Activated CD4-positive, alpha-beta T cell treated with anti-CD3 and anti-CD28 coated beads, Interleukin-2, amount 10 ng/mL, durations not matched to agents 7 days and 5 days (primary cell): ENCODE measurements at places on chromosomes 2 and 18.

DNA sequence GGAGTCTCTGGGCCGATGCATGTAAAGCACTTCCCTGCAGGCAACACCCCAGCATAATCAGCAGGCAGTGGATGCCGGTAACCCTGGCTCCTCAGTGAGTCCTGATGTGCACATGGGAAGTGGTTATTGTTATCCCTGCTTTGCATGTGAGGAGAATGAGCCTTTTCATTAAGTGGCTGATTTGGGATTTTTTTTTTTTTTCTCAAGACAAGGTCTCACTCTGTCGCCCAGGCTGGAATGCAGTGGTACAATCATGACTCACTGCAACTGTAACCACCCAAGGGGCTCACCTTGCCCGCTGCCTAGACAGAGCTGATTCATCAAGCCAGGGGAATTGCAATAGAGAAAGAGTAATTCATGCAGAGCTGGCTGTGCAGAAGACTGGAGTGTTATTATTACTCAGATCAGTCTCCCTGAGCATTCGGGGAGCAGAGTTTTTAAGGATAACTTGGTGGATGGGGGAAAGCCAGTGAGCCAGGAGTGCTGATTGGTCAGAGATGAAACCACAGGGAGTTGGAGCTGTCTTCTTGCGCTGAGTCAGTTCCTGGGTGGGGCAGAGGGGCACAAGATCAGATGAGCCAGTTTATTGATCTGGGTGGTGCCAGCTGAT, 95.4 kb downstream of the SOCS6 start:
- DNase-seq, result no peak

GRCh38 chr2:102005989-102006885, 14.5 kb downstream of the IL1R2 start:
- peak; percentile 47 for DNase-seq

DNA sequence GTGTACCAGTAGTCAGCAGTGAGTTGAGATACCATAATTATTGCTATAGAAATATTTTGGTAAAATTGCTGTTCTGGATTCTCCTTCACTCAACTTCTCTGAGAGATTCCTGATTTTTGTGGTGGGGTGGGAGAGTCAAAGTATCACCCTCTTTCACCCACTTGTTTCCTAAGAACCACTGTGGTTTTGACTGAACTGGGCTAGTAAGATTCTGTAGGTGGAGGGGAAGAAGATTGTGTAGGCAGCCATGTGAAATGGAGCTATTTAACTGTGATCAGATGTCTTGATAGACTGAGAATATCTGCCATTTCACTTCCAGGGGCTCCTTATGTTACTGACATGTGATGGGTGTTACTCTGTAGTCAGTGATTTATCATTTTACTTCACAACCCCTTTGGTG, 45.3 kb downstream of the BIRC6 start:
- no peak for DNase-seq

DNA sequence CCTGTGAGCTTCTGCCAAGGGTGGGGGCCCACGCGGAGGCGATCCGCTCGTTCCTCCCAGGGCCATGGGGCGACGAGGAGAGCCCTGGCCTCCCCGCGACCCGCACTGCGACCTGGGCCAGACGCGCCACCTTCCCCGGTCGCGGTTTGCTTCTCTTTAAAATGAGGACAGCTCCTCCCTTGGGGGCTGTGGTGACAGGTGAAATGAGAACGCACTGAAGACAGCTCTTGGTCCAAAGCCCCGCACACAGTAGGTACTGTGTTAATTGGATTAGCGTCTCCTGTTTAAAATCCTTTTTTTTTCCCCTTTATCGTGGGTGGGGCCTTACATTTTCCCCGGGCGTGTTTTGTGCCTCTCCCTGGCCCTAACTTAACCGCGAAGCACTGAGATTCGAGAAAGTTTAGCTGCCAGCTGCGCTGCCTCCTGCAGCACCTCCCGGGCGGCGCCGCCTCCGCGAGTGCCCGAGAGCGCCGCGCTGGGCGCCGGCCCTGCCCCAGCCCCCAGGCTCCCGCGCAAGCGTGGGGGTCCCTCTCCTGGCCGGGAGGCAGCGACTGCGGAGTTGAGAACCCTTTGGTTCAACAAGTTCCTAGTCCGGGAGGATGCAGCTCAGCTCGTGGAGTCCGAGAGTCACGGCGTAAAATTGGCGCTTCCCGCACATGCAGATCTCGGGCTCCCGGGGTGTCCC, 1.1 kb downstream of the HPCAL1 start:
- DNase-seq, result peak; percentile 60

DNA sequence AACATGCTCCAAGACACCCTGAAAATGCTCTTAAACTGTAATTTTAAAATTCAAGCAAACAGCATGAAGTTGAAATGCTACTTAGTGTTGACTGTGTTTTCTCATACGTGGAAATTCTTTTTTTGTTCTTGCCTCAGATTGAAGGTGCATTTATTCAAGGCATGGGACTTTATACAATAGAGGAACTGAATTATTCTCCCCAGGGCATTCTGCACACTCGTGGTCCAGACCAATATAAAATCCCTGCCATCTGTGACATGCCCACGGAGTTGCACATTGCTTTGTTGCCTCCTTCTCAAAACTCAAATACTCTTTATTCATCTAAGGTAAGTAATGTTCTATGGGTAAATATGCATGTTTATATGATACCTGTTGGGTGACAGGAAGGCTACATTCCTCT, 82.7 kb downstream of the AOX1 start:
- DNase-seq, result no peak

- DNase-seq, result no peak
Observed at GRCh38 chr2:550860-551567, 126.2 kb downstream of the TMEM18 start.

DNA sequence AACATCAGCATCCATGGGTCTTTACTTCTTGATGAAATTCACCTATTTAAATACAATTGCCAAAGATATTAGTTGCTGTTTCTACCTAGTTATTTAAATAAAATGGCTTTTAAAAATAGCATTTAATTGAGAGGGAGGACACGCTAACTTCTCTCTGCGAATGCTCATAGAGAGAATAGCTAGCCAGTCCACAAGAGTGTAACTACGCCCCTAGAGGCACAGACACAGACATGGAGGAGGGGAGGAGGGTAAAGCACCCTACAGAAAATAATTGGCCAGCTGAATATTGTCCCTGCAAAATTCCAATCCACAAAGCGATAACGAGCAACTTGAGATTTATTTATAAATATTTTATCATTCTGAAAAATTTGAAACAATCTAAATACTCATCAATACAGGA, 97.0 kb upstream of the PAPOLG start:
- DNase-seq, result no peak

DNA sequence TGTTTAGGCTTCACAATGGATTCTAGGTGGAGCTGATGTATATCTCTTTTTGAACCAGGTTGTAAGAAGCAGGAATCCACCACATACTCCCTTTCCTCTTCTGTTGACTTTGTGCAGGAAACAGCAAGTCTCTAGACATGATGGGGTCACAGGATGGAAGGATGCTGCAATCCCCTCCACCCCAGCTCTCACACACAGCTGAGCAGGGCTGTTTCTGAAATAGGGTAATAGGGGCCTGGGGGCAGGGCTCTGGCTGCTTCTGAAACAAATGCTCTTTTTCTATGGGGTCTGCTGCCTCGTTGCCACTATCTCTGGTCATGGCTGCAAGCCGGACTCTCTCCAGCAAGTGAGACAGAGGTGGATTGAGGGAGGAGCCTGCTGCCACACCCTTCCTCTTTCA, 148.9 kb downstream of the SOX11 start:
- no peak for DNase-seq

- no peak for DNase-seq
Observed at GRCh38 chr2:41475959-41476358, 571.9 kb upstream of the PKDCC start.

- no peak for DNase-seq
Observed at GRCh38 chr2:159926695-159927094, 128.7 kb upstream of the CD302 start.

GRCh38 chr2:6823111-6823510, 42.6 kb downstream of the CMPK2 start:
- no peak for DNase-seq

DNA sequence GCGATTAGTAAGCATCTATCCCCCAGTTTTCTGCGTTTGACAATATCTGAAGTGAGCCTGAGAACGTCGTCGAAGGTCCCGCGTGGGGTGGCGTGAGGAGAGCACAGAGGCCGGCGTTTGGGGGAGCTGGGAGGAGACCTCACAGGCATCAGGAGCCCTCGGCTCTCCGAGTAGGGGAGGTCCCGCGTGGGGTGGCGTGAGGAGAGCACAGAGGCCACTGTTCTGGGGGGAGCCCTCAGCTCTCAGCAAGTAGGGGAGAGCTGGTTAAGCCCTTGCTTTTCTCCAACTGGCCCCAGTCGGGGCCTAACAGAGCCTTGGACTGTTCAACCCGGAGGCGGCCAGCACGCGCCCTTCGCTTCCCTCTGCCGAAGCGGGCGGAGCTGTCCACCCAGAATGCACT, 134.3 kb downstream of the NFATC1 start:
- no peak for DNase-seq

DNA sequence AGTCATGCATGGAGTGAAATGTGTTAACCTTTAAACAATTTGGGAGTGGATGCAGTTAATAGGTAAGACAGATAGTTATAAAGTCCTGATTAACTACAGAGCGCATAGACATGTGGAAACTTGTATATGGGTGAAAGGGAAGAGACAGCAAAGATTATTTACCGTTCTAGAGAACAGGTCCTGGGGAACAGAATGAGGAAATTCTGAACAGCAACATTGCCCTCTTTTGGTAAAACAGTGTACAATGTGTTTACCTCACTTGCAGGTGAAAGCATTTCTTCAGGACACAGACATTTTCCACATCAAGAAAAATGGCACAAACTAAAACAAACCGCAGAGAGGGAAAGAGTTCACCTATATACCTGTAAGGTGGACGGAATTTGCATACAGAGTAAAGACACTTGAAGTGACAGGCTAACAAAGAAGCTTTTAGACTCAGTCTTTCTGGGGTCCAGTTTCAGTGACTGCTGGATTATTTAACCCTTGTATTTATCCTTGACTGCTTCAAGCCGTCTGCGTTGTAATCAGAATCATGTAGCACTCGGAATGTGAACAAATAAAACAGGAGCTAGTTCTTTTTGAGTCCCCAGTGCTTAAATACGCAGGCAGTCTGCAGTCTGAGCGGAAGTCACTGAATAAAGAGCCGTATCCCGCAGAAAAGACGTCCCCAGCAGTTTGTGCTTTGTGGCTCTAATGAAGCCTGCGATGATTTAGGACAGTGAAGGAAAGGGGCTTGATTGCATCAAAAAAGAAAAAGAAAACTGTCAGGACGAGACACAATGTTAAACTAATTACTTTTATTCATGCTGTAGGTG, 364.8 kb upstream of the GALNT5 start:
- no peak for DNase-seq

DNA sequence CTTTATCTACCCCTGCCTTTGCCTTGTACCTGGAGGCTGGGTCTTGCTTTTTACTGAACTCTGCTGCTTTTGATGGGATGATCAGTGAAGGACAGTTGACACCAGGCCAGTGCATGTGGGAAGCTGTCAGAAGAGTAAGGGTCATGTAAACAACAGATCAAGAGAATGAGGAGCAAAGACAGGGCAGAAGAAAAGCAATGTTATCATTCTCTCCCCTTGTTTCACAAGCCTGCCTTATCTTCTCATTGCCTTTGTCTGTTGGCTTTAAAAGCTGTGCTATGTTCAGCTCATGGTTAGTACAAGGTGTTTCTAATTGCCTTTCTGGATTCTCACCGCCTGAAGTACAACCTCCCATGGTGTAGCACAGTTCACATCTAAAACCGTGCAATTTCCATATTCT, 27.6 kb downstream of the LYPD1 start:
- DNase-seq, result no peak

DNA sequence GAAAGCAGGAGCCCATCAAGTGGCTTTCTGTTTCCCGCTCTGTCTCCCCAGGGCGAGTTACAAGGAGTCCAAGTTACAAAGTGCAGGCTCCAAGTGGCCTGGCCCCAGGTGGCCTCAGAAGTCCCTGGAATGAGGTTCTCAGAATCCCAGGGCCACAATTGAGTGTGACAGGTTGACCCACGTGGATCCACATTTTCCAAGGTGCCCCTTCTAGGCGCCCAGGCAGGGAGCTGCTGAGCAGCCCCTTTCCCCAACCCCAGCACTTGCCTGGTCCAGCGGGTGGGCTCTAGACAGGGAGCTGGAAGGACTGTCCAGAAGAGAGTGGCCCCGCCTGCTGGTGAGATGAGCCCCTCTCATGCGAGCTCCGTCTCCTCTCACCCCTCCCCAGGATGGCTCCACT, 253.4 kb downstream of the CYP26B1 start:
- no peak for DNase-seq

GRCh38 chr18:23421277-23421676, 31.8 kb upstream of the RIOK3 start:
- DNase-seq, result no peak

- DNase-seq, result no peak
Observed at GRCh38 chr2:50820176-50820575, 211.8 kb downstream of the NRXN1 start.

- no peak for DNase-seq
Observed at GRCh38 chr18:43847164-43848091, 570.1 kb upstream of the SYT4 start.

DNA sequence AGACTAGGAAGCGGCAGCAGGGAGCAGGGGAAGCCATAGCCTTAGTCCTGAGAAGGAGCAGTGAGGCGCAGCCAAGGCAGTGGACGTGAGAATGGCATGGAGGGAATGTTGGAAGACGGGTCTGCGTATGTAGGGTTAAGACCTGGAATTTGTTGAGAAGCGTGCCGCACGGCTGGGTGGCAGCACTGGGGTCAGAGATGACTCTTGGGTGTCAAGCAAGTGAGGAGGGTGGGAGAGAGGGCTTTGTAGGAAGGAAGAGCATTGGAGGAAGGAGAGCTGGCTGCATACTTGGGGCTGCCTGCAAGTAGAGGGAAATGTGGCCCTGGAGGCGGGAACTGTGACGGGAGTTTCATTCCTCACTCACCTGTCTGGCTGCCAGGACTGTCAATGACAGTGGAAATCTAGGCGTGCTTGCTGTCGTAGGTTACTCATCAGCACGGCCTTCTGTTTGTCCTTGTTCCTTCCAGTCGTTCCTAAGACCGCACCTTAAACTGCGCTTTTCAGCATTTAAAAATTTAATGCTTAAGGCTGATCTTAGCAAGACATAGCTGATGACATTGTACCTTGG, 108.0 kb downstream of the ITGB1BP1 start:
- no peak for DNase-seq

GRCh38 chr2:109027702-109028101, 38.7 kb upstream of the EDAR start:
- no peak for DNase-seq

- DNase-seq, result no peak
Observed at GRCh38 chr2:98564541-98565132, 43.7 kb downstream of the COA5 start.

DNA sequence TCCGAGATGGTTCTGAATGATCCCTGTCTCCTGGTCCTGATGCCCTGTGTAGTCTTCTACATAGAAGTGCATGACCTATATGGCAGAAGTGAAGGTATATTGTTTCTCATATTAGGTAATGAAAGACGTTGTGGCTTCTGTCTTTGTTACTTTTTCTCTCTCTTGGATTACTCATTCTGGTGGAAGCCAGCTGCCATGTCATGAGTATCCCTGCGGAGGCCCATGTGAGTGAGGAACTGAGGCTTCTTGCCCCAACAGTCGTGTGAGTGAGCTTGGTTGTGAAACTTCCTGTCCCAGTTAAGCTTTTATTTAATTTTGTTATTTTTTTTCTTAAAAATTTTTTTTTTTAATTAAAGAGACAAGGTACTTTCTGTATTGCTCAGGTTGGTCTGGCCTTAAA, 134.7 kb downstream of the UBR3 start:
- DNase-seq, result no peak

GRCh38 chr18:7049951-7050350, 67.6 kb downstream of the LAMA1 start:
- DNase-seq, result no peak
